Cardiac muscle cell (in vitro differentiated cells and primary cell): ENCODE measurements at places on chromosomes 16 and 17. TPM values are rescaled to one million over a fixed set of nuclear protein-coding genes. Genes with fewer than 3 reads are reported as not detected.

NPIPB2 gene
- polyA plus RNA-seq: 11.3 and 13.0 TPM in 2 replicates

DRG2 gene
- polyA plus RNA-seq: 44.8 and 49.7 TPM in 2 replicates

- H3K36me3 ChIP-seq: no peaks in the 10 kb centered on the region
- H3K4me1 ChIP-seq: peaks cover 52% of the 10 kb centered on the region
- H3K27ac ChIP-seq: peak overlapping the region; percentile 96
- peak overlapping the region; percentile 0 for H3K4me3 ChIP-seq
- DNase-seq: peak; percentile 66
Measured at GRCh38 chr17:2214047-2214928, 89.3 kb downstream of the SMG6 start.

DNA sequence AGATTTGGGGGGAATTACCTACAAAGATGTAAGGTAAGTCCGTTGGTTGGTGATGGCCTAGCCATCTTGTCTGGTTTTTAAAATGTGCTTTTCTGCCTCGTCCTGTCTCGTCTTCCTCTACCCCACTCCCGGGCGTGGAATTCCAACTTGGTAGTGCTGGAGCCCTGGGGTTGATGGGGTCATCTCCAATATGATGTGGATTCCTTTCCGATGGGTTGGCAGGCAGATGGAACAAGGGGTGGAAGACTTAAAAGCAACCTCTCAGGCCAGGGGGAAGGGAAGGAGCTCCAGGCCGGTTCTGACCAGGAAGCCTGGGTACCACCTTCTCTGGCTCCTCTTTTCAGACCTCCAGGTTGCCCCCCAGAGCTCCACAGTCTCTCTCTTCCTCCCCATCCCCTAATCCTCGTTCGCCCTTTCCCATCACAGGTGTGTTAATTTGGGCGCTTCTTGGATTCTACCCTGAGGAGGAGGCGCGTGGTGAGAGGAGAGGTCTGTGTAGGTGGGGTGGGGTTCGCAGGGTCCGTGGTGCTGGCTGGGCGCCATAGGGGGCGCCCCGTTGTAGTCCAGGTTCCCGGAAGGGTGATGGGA, 5.1 kb upstream of the HOXB2 start:
- peaks cover 43% of the 10 kb centered on the region for H3K27me3 ChIP-seq
- no peaks in the 10 kb centered on the region for H3K36me3 ChIP-seq
- no peak overlapping the region for H3K27ac ChIP-seq
- peaks cover 76% of the 10 kb centered on the region for H3K4me1 ChIP-seq
- H3K4me3 ChIP-seq: peak overlapping the region; percentile 11
- no peak for DNase-seq

GRCh38 chr17:34451313-34451712, 88.3 kb upstream of the CCL1 start:
- peaks cover 8% of the 10 kb centered on the region for H3K27me3 ChIP-seq
- no peaks in the 10 kb centered on the region for H3K4me1 ChIP-seq
- H3K27ac ChIP-seq: no peak overlapping the region
- H3K4me3 ChIP-seq: no peak overlapping the region
- DNase-seq: peak; percentile 14
- H3K36me3 ChIP-seq: no peaks in the 10 kb centered on the region

DNA sequence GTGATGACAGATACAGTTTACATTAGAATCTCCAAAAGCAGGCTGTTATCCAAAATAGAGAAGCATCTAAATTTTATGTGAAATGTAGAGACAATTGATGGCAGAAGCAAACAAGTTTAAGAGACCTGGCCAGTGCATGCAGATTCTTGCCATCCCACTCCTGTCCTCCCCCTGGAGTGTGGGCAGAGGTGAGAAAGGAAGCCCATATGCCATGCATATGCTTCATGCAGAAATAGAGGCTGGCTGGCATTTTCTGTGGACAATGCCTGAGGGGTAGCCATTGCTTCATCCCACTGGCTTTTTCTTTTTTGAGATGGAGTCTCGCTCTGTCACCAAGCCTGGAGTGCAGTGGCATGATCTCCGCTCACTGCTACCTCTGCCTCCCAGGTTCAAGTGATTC, 382.1 kb downstream of the RBFOX1 start:
- no peak overlapping the region for H3K27ac ChIP-seq
- H3K4me1 ChIP-seq: peaks cover 3% of the 10 kb centered on the region
- no peaks in the 10 kb centered on the region for H3K36me3 ChIP-seq
- peaks cover 5% of the 10 kb centered on the region for H3K27me3 ChIP-seq
- no peak for DNase-seq

- H3K27me3 ChIP-seq: no peaks in the 10 kb centered on the region
- no peak overlapping the region for H3K27ac ChIP-seq
- no peaks in the 10 kb centered on the region for H3K4me1 ChIP-seq
- DNase-seq: no peak
- H3K4me3 ChIP-seq: no peak overlapping the region
Measured at GRCh38 chr17:61595418-61596186, 4.6 kb upstream of the NACA2 start.

DNA sequence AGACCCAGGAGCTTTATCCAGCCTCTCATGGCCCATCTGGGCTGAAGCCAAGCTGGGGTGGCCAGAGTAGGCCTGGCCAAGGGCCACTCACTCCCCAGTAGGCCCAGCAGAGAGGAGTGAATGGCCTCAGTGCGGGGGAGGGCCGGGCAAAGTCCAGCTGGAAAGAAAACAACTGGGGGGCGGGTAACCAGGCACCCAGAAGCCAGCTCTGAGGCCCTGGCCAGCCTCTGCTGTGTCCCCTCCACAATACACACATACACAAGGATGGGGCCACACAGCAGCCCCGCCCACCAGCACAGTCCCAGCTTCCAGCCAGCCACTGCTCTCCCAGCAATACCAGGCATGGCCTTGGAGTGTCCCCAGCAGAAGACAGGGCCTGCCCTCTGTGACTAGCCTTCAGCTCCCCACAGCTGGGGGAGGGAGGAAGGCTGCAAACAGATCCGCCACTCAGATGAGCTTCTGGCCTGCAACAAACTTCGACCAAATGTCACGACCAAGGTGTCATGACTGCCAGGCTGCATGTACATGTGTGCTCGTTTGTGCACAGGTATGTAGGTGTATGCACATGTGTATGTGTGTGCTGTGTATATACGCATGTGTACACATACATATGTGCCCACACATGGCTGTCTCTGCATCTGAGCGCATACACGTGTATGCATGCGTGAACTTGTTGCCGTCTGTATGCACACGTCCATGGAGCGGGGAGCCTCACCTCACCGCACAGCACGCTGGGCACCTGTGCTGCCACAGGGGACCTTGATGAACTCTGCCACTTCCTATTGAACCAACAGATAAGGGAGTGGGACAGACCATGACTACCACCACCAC, 5.0 kb downstream of the CARHSP1 start:
- H3K4me3 ChIP-seq: no peak overlapping the region
- H3K4me1 ChIP-seq: peaks cover 28% of the 10 kb centered on the region
- peak; percentile 59 for DNase-seq
- H3K36me3 ChIP-seq: peaks cover under 1% of the 10 kb centered on the region
- H3K27me3 ChIP-seq: no peaks in the 10 kb centered on the region
- H3K27ac ChIP-seq: peak overlapping the region; percentile 89

DNA sequence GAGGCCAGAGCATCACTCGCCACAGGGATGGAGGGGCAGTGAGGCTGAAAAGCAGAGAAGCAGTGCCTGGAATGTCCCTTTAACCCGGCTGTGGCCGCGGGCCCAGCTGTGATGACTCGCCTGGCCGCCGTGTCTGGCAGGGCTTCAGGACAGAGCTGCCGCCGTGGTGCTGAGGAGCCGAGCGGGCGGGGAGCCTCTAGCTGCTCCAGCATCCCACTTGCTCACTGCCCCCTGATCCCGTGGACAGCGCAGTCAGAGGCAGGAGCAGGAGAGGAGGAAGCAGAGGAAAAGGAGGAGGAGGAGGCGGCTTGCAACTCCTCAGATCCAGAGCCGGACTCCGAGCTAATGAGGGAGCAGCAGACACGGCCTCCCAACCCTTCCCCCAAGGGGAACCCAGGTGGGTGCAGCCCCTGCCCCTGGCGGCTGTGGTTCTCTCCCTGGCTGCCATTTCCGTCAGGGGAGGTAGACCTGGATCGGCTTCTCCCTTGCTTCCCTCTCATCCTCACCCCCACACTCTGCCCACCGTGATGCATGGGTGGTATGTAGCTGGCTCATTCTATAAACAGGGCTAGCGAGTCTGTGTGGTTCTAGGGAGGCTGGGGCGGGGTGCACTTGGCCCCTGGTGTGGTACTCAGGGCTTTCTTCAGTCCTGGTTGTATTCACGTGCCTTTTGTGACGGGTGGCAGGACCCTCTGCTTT, 165.7 kb downstream of the CMIP start:
- H3K36me3 ChIP-seq: peaks cover 7% of the 10 kb centered on the region
- DNase-seq: peak; percentile 84
- H3K4me3 ChIP-seq: no peak overlapping the region

DNA sequence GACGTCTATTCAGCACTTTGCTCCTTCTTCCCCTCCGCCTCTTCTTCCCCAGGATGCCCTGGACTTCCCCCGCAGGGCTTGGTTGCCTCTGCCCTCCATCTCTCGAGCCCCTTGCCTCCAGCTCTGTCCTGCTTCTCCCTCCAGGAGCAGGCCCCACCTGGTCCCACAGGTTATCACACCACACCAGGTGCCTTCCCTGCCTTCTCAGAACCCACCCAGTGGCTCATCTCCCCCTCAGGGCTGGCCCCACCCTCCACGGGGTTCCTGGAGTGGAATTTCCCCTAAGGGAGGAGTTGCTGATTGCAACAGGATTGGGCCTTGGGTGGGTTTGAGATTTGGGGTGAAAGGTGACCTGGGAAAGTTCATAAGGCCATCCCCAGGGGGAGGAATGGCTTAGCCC, 49.0 kb upstream of the TAC4 start:
- no peak overlapping the region for H3K4me3 ChIP-seq
- H3K27me3 ChIP-seq: peaks cover 30% of the 10 kb centered on the region
- H3K27ac ChIP-seq: no peak overlapping the region
- DNase-seq: no peak
- no peaks in the 10 kb centered on the region for H3K4me1 ChIP-seq

GRCh38 chr16:63890081-63890480, 1231.8 kb downstream of the CDH11 start:
- H3K27ac ChIP-seq: no peak overlapping the region
- H3K27me3 ChIP-seq: no peaks in the 10 kb centered on the region
- no peak overlapping the region for H3K4me3 ChIP-seq
- no peaks in the 10 kb centered on the region for H3K36me3 ChIP-seq

DNA sequence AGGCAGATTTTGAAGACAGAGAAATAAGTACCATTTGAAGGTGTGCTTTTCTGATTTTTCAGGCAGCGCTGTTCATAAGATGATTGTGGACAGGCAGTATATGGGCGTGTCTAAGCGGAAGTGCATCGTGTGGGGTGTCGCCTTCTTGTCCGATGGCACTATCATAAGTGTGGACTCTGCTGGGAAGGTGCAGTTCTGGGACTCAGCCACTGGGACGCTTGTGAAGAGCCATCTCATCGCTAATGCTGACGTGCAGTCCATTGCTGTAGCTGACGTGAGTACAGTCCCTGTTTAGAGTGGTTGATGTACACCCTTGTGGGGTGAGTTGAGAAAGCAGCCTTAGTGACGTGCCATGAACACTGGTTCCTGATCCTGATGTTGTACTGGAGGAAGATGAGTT, 10.7 kb downstream of the UTP4 start:
- H3K27ac ChIP-seq: no peak overlapping the region
- H3K4me3 ChIP-seq: no peak overlapping the region
- no peaks in the 10 kb centered on the region for H3K27me3 ChIP-seq

GRCh38 chr17:43673516-43674323, 12.0 kb upstream of the MEOX1 start:
- no peaks in the 10 kb centered on the region for H3K27me3 ChIP-seq
- DNase-seq: peak; percentile 72
- no peaks in the 10 kb centered on the region for H3K4me1 ChIP-seq
- no peak overlapping the region for H3K27ac ChIP-seq
- no peaks in the 10 kb centered on the region for H3K36me3 ChIP-seq

DNA sequence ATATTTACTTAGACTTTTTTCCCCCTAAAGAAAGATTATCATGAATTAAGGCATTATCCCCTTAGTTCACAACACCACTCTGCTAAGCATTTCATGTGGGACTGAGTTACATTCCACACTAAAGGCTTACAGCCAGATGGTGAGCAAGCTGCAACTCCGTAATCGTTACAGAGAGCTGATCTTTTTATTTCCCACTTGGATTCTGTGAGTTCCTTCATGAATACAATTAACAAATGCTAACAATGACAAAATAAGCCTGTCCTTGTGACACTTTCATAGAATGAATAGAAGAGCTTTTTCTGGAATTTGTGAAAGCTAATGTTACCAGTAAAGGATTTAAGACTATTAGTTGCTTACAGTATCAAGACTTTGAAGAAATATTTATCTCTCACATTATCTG, 8.7 kb downstream of the OGFOD1 start:
- H3K27ac ChIP-seq: no peak overlapping the region
- H3K4me3 ChIP-seq: no peak overlapping the region
- H3K36me3 ChIP-seq: peaks cover 35% of the 10 kb centered on the region
- H3K4me1 ChIP-seq: no peaks in the 10 kb centered on the region
- no peak for DNase-seq

DNA sequence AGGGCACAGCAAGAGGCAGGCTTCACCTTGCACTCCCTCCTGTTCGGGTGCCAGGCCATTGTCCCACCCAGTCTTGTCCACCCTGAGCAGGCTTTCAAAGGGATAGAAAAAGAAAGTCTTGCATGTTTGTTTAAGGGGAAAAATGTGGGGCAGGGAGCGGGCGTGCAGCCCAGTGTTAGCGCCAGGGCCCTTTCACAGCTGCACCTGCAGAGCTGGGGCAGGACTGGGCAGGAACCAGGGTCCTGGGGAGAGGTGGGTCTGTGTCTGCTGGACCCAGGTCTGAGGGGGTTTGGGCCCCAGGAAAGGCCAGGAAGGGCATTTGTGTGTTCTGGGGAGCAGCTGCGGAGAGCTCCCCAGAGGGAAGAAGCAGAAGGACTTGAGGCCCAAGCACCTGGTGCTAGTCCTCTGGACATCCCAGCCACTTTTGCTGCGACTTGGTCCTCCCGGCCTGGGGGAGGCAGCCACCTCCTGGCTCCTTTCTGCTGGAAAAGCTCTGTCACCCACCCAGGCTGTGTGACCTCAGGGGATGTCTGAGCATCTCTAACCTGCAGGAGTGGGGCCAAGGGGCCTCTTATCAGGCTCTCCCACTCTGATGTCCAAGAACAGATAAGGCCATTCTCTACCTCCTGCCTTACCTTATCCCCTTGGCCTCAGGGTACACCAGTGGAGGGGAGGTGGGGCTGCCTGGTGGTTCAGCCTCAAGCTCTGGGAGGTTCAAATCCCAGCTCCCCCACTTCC, 44.7 kb downstream of the PSME3IP1 start:
- no peak for DNase-seq
- H3K4me1 ChIP-seq: no peaks in the 10 kb centered on the region
- no peaks in the 10 kb centered on the region for H3K36me3 ChIP-seq
- no peak overlapping the region for H3K27ac ChIP-seq
- no peak overlapping the region for H3K4me3 ChIP-seq

DNA sequence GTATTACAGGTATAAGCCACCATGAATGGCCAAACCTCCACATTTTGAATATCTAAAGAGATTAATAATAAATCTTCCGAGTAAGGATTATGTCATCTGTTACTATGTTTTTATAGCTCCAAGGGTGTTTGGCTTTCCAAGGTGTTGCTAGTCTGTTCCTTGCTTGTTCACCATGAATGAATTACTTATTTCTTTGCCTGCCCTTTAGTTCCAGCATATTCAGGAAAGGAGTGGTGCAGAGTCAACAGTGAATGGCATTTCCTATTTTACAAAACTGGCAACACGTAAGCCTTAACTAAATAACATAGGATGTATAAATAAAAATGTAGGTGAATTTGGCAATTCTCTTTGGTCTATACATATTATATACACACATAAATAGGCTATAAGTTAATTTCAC, 70.3 kb downstream of the MYO1D start:
- no peak for DNase-seq
- no peak overlapping the region for H3K27ac ChIP-seq
- H3K4me1 ChIP-seq: no peaks in the 10 kb centered on the region
- no peaks in the 10 kb centered on the region for H3K36me3 ChIP-seq
- no peak overlapping the region for H3K4me3 ChIP-seq
- no peaks in the 10 kb centered on the region for H3K27me3 ChIP-seq
